ENCODE measurements at places on chromosomes 7 and 10. TPM values are rescaled to one million over a fixed set of nuclear protein-coding genes. Genes with fewer than 3 reads are reported as not detected.

Gene NUPR2
- total RNA-seq, result not detected

Gene NEURL1
- total RNA-seq, result under 0.01 TPM

Gene CRTAC1
- not detected for total RNA-seq

- peak; percentile 74 for DNase-seq
These were observed 493.4 kb downstream of the TNS3 start for GRCh38 chr7:47088329-47089067.

GRCh38 chr7:135789956-135790355, 41.3 kb upstream of the FAM180A start:
- no peak for DNase-seq

Data from fibroblast of villous mesenchyme (primary cell).